Fibroblast of skin of left quadriceps (primary cell): ENCODE measurements at places on chromosomes 1 and 21.

DNA sequence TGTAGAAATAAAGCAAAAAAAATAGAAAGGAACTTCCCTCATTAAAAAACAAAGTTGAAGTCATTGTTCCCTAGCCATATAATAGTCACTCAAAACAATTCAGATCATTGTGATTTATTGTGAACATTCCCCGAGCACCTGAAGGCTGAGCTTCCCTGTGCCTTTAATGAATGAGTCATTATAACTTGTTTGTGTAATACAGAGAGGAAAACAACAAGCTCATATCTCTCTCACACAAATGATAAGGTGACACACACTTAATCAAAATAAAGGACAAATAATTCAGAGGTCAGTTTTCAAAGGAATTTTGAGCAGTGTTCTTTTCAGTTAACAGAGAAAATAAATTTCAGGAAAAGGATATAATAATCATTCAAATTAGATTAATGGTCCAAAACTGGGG, 326.2 kb downstream of the DUSP10 start:
- DNase-seq: no peak

DNA sequence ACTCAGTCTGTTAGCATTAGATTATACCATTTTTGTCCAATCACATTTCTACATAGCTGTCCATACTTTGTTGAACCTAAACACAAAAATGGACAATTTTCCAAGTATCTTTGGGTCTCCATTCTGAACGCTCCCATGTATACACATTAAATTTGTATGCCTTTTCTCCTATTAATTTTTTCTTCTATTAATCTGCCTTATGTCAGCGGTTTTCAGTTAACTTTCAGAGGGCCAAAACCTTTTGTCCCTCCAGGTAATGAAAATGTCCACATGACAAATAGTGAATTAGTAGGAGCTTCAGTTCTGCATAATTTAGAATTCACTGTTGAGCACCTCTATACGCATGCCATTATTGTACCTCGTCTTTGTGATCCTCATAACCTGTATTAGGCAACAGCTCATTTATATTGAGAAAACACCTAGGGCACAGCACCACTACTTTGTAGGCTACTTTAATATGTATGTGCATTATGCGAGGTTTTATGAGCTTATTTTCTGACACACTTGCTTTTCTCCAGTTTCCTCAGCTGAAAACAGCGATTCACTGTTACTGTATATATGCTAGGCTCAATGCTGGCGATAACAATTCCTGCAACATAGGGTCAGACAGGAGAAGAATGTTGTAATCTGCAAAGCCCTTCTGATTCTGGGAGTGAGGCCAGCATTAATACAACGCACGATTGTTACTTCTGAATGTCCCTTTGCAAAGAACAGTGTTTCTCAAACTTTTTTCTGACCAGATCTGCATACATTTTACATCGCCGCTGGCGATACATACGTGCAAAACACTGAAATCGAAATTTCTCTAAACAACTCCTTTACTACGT, 1.1 kb upstream of the ABCD3 start:
- DNase-seq: peak; percentile 46

GRCh38 chr1:220368352-220369265, 96.4 kb upstream of the RAB3GAP2 start:
- no peak for DNase-seq

- DNase-seq: no peak
Measured at GRCh38 chr1:206023695-206024094, at the start of gene CTSE. TSS of gene CTSE (minus strand) at chr1:206023895. CDS start at chr1:206023791, 104 bp downstream.
